Caco-2 (cell line): ENCODE measurements at places on chromosomes 12 and 14. TPM values are rescaled to one million over a fixed set of nuclear protein-coding genes. Genes with fewer than 3 reads are reported as not detected.

DNA sequence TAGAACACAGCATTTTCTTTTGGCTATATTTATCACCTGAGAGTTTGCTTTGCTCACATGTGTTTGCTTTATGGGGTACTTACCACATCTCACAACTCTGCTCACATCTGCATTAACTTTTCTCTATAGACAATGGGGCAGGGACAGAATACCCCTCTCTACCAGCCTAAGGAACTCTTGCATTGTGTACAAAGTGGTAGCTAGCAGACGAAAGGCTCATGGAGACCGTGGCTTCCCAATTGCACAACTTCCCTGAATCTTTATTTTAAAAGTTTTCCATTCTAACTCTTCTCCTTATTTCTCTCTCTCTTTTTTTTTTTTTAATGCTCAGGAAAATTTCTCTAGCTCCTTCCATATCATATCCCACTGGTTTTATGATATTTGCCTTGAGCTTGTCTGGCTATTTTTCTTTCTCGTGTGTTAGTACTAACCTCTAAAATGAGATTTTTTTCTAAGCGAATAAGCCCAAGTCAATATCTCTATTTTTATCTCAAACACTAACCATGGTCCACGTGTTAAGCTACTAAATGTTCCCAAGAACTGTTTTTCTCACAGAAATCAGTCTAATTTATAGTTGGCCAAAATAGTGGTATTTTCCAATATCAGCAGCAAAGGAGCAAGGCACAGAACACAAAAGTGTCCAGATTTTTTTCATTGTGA, 155.2 kb downstream of the STXBP6 start:
- H3K4me3 ChIP-seq, result no peak overlapping the region
- H3K27ac ChIP-seq, result no peak overlapping the region
- no peaks in the 10 kb centered on the region for H3K27me3 ChIP-seq
- no peaks in the 10 kb centered on the region for H3K36me3 ChIP-seq
- H3K4me1 ChIP-seq, result no peaks in the 10 kb centered on the region; the same call in 1 of the 2 replicates

DNA sequence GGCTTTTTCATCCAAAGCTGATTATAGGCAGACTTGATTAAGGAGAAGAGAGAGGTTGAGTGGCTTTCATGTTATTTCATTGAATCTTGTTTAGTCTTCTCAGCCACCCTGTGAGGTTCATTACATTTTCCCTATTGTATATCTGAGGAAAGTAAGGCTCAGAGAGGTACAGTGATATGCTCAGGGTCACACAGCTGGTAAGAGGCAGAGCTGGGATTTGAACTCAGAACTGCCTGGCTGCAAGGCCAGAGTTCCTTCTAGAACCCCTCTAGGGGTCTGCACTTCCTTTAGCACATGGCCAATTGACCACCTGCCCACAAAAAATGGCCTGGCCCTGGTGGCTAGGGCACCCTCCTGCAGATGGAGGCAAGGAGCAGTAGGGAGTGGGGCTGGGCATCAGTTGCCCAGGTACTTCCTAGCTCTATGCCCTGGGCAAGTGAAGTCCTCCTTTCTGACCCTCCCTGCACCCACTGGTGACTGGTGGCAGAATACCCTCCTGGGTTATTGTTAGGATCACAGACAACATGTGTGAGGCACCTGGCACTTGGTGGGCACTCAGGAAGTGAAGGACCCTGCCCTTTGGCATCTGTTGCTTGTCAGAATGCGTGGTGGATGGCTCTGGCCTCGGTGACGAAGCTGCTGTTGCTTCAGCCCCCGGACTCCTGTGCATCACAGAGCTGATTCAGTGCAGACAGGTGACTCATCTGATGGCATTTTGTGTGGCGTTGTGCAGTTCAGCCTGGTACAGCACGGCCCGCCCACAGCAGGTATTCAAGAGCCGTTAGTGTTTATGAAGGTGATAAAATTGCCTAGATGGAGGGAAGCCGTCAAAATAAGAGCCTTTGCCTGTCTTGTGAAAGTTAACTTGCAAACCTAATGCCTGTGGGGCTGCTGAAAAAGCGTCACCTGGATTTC, 115.8 kb downstream of the SLC25A47 start:
- no peaks in the 10 kb centered on the region for H3K27me3 ChIP-seq
- DNase-seq, result no peak
- no peak overlapping the region for H3K4me3 ChIP-seq
- no peaks in the 10 kb centered on the region for H3K4me1 ChIP-seq

GRCh38 chr14:89165189-89166181, 251.5 kb downstream of the FOXN3 start:
- no peak overlapping the region for H3K27ac ChIP-seq
- no peaks in the 10 kb centered on the region; the same call in 1 of the 2 replicates for H3K36me3 ChIP-seq
- H3K4me1 ChIP-seq, result no peaks in the 10 kb centered on the region
- DNase-seq, result no peak

DNA sequence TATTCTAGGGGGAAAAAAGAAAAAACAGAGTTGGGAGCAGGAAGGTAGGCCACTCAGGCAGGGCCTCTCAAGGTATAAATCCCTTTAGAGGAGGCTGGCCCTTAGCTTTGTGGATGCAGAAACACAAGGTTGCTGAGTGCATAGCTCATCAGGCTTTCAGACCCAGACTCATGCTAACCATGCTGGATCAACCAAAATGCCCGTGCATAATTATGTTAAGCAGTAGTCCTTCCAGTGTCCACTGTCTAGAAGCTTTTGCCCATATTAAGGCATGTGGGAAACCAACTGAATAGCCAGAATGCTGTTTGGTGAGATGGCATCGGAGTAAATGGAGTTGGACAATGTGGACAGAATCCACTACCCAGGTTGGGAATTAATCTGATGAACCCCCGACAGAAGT, 18.9 kb downstream of the ARG2 start:
- no peak overlapping the region for H3K4me3 ChIP-seq
- no peak overlapping the region for H3K27ac ChIP-seq
- no peaks in the 10 kb centered on the region for H3K36me3 ChIP-seq
- H3K27me3 ChIP-seq, result no peaks in the 10 kb centered on the region
- no peak for DNase-seq

- H3K4me3 ChIP-seq, result no peak overlapping the region
- H3K36me3 ChIP-seq, result no peaks in the 10 kb centered on the region
- DNase-seq, result no peak
- H3K4me1 ChIP-seq, result peaks cover 12% of the 10 kb centered on the region
- no peaks in the 10 kb centered on the region for H3K27me3 ChIP-seq
Observed at GRCh38 chr14:96281486-96281885, 25.5 kb downstream of the BDKRB1 start.

GRCh38 chr12:80469681-80470080, 25.6 kb downstream of the PTPRQ start:
- no peak overlapping the region for H3K27ac ChIP-seq
- no peak for DNase-seq
- no peak overlapping the region for H3K4me3 ChIP-seq
- no peaks in the 10 kb centered on the region for H3K27me3 ChIP-seq
- no peaks in the 10 kb centered on the region for H3K4me1 ChIP-seq
- no peaks in the 10 kb centered on the region for H3K36me3 ChIP-seq

GRCh38 chr14:103074729-103075367, 9.2 kb upstream of the LBHD2 start:
- DNase-seq, result no peak
- H3K4me1 ChIP-seq, result no peaks in the 10 kb centered on the region
- H3K27ac ChIP-seq, result no peak overlapping the region
- no peaks in the 10 kb centered on the region for H3K36me3 ChIP-seq
- H3K4me3 ChIP-seq, result no peak overlapping the region

The SIX1 gene
- 0.26 and 0.32 TPM in 2 replicates for total RNA-seq

- no peak overlapping the region for H3K4me3 ChIP-seq
- peaks cover 17% of the 10 kb centered on the region for H3K4me1 ChIP-seq
- no peaks in the 10 kb centered on the region for H3K27me3 ChIP-seq
- no peaks in the 10 kb centered on the region for H3K36me3 ChIP-seq
- peak overlapping the region; percentile 78 for H3K27ac ChIP-seq
- DNase-seq, result peak; percentile 49
Observed at GRCh38 chr12:18383203-18383602, 121.9 kb downstream of the PIK3C2G start.

- no peak overlapping the region for H3K27ac ChIP-seq
- peaks cover 9% of the 10 kb centered on the region; the same call in 1 of the 2 replicates for H3K4me1 ChIP-seq
Observed at GRCh38 chr12:3097836-3098235, 20.7 kb downstream of the TSPAN9 start.

The ACOT4 gene
- total RNA-seq, result 2.7 and 3.2 TPM in 2 replicates

The PPP4R4 gene
- total RNA-seq, result 0.20 and 0.21 TPM in 2 replicates

GRCh38 chr14:93655078-93655750, 133.1 kb downstream of the PRIMA1 start:
- H3K27me3 ChIP-seq, result no peaks in the 10 kb centered on the region
- no peak overlapping the region for H3K4me3 ChIP-seq
- H3K27ac ChIP-seq, result no peak overlapping the region
- peak; percentile 67 for DNase-seq
- no peaks in the 10 kb centered on the region for H3K36me3 ChIP-seq

The LRCOL1 gene
- not detected in 2 replicates for total RNA-seq

GRCh38 chr12:13273850-13274249, 77.3 kb downstream of the EMP1 start:
- no peak overlapping the region for H3K4me3 ChIP-seq
- DNase-seq, result no peak
- H3K27me3 ChIP-seq, result no peaks in the 10 kb centered on the region
- no peak overlapping the region for H3K27ac ChIP-seq
- H3K4me1 ChIP-seq, result peaks cover 20% of the 10 kb centered on the region

- no peaks in the 10 kb centered on the region for H3K27me3 ChIP-seq
- H3K36me3 ChIP-seq, result no peaks in the 10 kb centered on the region
- 0 out of 2 replicates have a peak, but pooled peaks cover 4% of the 10 kb centered on the region for H3K4me1 ChIP-seq
- no peak overlapping the region for H3K4me3 ChIP-seq
- no peak overlapping the region for H3K27ac ChIP-seq
Observed at GRCh38 chr12:123453165-123453564, 4.8 kb upstream of the SNRNP35 start.

- H3K27me3 ChIP-seq, result no peaks in the 10 kb centered on the region
- DNase-seq, result no peak
- H3K27ac ChIP-seq, result no peak overlapping the region
- H3K4me3 ChIP-seq, result no peak overlapping the region
- H3K4me1 ChIP-seq, result no peaks in the 10 kb centered on the region
Observed at GRCh38 chr14:104516906-104517305, 62.7 kb upstream of the C14orf180 start.

DNA sequence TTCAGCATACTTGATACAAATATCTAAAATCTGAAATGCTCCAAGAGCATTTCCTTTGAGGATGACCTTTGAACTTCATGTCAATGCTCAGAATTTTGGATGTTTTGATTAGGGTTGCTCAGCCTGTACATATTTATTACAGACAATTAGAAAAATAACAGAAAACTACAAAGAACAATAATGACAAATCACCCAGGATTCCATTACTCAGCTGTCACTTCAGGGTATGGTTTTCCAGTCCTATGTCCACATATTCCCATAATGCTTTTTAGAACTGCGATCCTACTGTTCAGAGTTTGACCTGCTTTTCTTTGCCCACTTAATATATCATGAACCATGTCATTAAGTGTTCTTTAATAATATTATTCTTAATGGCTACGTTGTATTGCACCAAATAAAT, 11.4 kb downstream of the DLGAP5 start:
- no peak overlapping the region for H3K27ac ChIP-seq
- H3K4me1 ChIP-seq, result no peaks in the 10 kb centered on the region
- no peaks in the 10 kb centered on the region for H3K27me3 ChIP-seq

The ACVR1B gene
- total RNA-seq, result 92.7 and 112 TPM in 2 replicates

The SYCP3 gene
- 0.16 TPM in 1 of 2 replicates, not detected in the other for total RNA-seq

The NKX2-1 gene
- 0.66 and 1.5 TPM in 2 replicates for total RNA-seq

DNA sequence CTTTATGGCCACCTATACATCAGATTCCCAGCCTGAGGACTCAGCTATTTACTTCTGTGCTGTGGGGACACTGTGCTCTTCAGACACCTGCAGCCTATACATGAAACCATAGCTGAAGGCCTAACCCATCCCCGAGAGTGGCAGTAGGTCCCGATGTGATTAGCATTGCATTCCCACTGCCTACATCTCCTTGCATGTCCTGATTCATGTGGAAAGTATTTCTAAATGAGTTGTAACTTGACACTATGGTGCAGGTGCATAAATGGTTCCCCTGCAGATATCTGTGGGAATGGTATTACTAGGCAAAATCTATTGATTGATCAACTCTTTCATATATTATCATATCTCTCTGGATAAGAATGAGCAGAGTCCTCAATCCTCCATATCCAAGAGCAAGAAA, 433.5 kb downstream of the DAD1 start:
- no peak overlapping the region for H3K4me3 ChIP-seq
- H3K27ac ChIP-seq, result no peak overlapping the region
- peaks cover 8% of the 10 kb centered on the region for H3K4me1 ChIP-seq
- no peak for DNase-seq
- no peaks in the 10 kb centered on the region for H3K36me3 ChIP-seq
- H3K27me3 ChIP-seq, result no peaks in the 10 kb centered on the region

- H3K4me1 ChIP-seq, result no peaks in the 10 kb centered on the region
- no peak overlapping the region for H3K4me3 ChIP-seq
- H3K36me3 ChIP-seq, result no peaks in the 10 kb centered on the region
- H3K27me3 ChIP-seq, result no peaks in the 10 kb centered on the region
- no peak overlapping the region for H3K27ac ChIP-seq
- no peak for DNase-seq
Observed at GRCh38 chr12:40022850-40023249, 83.0 kb downstream of the SLC2A13 start.

- H3K27me3 ChIP-seq, result no peaks in the 10 kb centered on the region
- DNase-seq, result no peak
- H3K36me3 ChIP-seq, result no peaks in the 10 kb centered on the region
- no peak overlapping the region for H3K27ac ChIP-seq
- H3K4me3 ChIP-seq, result no peak overlapping the region
- H3K4me1 ChIP-seq, result no peaks in the 10 kb centered on the region
Observed at GRCh38 chr14:100994756-100995330, 91.3 kb upstream of the RTL1 start.

The VPS33A gene
- 34.9 and 36.5 TPM in 2 replicates for total RNA-seq

DNA sequence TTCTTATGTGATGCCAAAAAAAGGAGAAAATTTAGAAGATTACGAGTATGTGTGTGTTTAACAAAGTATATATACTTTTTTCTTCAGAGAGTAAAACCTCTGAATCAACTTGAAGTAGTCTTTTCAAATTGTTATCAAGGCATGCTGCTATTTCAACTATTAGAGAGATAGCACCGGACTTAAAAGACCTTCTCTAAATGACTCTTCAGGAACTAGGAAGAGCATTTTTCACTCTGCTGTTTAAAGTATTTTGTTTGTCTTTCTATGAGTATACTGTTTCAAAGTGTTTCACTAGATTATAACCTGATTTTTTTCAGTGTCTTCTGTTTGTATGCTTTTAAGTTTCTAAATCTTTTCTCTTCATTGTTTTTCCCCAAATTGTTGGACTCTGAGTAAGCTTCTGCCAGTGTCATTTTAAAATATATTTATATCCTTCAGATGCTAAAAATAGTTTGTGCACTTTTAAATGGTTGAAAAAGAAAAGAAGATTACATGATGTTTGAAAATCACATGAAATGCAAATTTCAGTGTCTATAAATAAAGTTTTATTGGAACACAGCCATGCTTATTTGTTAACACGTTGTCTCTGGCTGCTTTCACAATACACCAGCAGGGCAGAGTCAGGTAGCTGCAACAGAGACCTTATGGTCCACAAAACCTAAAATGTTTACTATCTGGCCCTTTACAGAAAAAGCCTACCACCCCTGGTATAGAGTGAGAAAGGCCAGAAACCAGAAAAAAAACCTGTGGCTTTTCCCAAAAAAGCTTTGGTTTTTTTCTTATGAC, 21.3 kb downstream of the CRADD start:
- no peaks in the 10 kb centered on the region for H3K36me3 ChIP-seq
- peaks cover 44% of the 10 kb centered on the region for H3K4me1 ChIP-seq
- H3K27ac ChIP-seq, result peak overlapping the region; percentile 93
- H3K27me3 ChIP-seq, result no peaks in the 10 kb centered on the region
- DNase-seq, result peak; percentile 68
- peak overlapping the region; percentile 21; the same call in 1 of the 2 replicates for H3K4me3 ChIP-seq
